NCI-H226 (cell line): ENCODE measurements at places on chromosomes 16 and 17.

GRCh38 chr16:78102122-78102660 is 2.7 kb downstream of the WWOX start:
- no peak for DNase-seq

- DNase-seq = no peak
Measured at GRCh38 chr17:21149621-21150020, 22.9 kb downstream of the DHRS7B start.

DNA sequence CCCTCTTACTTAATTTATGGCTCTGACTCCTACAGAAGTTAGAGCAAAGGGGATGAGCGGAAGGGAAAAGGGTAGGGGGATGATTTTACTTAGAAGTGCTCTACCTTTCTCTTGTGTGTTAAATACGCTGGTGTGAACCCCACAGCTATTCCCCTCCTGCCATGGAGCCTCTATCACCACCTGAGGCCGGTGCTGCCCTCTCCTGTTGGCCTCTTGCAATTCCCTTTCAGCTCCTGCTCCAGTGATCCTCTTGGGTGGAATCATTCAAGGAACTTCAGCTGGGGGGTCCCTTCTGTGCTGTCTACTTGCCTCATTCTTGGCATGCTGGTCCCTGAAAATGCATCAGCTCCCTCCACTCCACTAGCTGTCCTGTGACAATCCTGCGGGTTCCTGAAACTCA is 41.8 kb upstream of the CDH8 start:
- no peak for DNase-seq

- peak; percentile 6 for DNase-seq
Measured at GRCh38 chr16:68539711-68540239, 684 bp downstream of the ZFP90 start.

DNA sequence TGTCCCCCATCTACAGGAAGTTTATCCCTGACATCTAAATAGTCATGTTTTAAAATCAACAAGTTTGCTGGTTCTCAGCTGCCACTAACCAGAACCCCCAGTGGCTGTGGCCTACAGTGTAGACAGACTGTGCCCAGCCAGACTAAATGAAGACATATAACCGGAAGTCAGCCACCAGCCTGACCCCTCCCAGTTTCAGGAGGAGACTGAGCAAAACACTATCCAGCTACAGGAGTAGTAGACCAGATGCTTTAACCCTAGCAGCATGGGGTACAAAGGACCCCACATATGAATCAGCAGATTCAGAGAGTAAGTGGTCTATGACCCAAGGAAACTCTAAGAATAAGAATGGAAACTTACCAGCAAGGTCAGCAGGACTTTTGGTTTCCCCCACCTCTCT is 83.4 kb downstream of the HIC1 start:
- no peak for DNase-seq

DNA sequence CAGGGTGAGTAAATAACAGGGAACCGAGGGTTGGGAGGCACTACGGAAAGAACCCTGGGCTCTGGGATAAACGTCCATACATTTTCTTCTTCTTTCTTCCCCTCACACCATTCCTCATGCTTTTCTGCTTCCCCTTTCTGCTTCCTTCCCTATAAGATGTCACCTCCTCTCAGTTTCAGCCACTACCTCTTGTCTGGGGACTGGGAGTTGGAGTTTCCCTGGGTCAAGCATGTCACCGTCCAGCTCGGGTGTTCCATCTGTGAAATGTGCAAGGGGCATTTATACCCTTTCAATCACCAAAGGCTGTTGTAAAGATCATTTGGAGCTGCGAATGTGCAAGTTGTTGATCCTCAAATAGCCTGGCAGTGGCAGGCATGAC is 17.5 kb upstream of the CCL22 start:
- DNase-seq = no peak

- DNase-seq = peak; percentile 55
Measured at GRCh38 chr16:85613604-85614337, 649 bp downstream of the GSE1 start.

DNA sequence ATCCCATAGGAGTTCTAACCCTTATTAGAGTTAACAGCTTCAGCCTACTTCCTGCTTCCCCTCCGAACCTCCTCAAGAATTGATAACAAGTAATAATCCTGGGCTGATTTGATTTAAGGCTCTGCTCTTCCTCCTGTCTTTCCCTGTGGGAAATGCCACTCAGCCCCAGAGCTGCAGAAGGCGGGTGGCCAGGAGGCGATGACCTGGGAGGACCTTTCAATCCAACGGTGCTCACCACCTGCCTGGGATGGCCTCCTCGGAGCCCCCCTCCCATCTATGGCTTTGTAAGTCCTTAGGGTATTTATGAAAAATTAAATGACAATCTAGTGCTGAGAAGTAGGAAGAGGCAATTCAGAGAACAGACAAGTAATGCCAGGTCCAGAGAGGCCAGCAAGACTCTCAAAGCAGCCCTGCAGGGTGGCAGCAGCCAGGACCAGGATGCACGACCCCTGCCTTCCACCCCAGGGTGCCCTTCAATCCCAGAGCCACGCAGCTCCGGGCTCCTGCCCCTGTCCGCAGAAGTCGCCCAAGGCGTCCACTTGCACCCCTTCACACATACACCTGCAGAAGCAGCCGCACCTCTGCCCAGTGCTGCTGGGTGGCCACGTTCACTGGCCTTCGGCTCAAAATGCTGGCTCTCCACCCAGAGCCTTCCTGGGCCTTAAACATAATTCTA is 34.3 kb downstream of the ABR start:
- no peak for DNase-seq

GRCh38 chr16:30626236-30626635 is 16.0 kb upstream of the ZNF689 start:
- no peak for DNase-seq

GRCh38 chr16:66478733-66479511 is 51.8 kb downstream of the BEAN1 start:
- peak; percentile 44 for DNase-seq

GRCh38 chr16:85999778-86000177 is 100.8 kb downstream of the IRF8 start:
- no peak for DNase-seq

- no peak for DNase-seq
Measured at GRCh38 chr16:86497551-86498021, 12.7 kb upstream of the FOXF1 start.

- DNase-seq = no peak
Measured at GRCh38 chr16:81558444-81559175, 114.0 kb downstream of the CMIP start.

- no peak for DNase-seq
Measured at GRCh38 chr17:81960130-81960958, 643 bp downstream of the NOTUM start.

GRCh38 chr16:77273815-77274214 is 74.6 kb downstream of the SYCE1L start:
- peak; percentile 11 for DNase-seq

DNA sequence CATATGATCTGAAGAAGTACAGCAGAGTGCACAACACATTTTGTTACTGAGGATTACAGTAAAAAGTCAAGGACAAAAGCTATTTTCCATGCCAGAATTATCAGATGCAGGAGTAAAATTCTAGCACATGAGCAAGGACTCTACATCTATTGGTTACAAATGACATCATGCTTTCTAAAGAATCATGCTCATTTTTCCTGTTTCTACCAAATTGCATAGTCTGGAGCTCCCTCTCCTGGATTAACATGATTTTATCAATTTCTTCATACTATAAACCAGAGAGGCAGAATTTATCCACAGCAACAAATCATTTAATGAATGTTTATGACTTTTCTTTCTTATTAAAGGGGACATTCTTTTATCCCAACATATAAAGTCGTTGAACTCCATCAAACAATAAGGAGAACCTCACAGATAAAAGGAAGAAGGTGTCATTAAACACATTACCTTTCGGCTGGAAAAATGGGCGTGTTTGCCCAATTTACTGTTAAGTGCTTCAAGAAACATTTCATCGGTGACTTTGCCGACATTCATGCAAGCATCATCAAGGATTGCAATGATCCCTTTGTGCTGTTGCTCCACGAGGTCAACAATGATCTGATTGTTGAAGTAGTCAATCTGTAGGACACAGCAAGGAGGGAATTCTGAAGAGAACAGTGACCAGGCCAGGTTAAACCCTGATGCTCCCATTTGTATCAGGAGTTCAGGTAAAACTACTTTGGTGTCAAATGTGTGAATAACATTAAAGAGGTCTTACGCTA is 121.7 kb downstream of the MYO1D start:
- peak; percentile 41 for DNase-seq

DNA sequence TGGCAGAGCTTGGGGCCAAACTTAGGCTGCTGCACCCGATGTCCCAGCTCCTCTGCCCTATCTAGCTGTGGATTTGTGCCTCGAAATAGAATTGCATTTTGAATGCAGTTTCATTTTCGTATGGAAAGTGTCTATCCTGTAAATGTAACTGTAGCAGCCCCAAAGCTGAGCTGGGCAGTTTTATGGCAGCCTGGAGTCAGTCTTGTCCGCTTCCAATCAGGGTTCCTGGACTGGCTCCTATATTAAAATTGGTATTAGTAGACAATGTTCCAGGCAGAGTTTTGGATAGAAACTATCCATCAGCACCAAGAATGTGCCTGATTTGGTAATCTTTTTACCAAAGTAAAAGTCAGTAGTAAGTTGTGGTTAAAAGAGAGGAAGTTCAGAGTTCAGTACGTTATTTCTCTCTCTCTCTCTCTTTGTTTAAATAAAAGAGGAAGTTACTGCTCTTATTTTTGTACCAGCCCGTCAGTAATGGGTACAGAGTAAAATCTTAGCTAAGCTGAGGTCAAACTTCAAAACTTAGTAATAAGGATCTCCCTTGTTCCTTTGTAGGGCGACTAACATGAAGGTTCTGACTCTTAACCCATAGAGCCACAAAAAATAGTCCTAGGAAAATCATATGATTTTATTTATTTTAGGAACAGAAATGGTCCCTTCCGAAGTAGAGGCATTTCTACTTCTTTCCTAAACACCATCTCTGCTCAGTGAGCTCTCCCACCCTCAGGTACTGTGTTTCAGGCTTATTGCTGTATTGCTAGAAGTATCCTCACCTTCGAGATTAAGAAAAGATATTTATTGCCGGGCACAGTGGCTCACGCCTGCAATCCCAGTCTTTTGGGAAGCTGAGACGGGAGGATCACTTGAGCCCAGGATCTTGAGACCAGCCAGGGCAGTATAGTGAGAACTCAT is 28.0 kb downstream of the PRKCB start:
- DNase-seq = no peak

DNA sequence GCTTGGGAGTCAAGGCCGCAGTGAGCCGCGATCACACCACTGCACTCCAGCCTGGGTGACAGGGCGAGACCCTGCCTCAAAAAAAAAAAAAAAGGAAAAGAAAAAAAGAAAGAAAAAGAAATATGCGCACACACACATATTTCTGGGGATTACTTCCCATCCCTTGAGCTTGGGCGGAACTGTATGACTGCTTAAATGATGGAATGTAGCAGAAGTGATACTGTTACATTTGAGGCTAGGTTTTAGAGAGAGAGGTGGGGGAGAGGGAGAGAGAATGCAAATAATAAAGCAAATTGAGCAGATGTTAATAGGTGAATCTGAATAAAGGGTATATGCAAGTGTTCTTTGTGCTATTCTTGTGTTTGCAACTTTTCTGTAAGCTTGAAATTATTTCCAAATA is 12.0 kb upstream of the USP32 start:
- DNase-seq = no peak

DNA sequence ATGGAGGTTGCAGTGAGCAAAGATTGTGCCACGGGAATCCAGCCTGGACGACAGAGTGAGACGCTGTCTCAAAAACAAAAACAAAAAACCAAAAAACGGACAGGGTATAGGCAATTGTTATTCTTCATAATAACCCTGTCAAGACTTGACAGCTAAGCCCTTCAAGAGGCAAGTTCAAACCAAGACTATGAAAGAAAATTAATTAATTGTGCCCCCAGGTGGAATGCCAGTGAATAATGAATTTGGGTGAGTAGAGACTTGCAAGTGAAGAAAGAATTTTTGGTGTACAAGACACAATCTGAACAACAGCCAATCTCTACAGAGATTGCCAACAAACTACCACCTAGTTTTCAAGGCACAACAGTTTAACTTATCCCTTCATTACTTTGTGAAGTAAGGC is 6.3 kb downstream of the RFWD3 start:
- no peak for DNase-seq

GRCh38 chr17:72087876-72088275 is 32.9 kb upstream of the SOX9 start:
- DNase-seq = no peak

DNA sequence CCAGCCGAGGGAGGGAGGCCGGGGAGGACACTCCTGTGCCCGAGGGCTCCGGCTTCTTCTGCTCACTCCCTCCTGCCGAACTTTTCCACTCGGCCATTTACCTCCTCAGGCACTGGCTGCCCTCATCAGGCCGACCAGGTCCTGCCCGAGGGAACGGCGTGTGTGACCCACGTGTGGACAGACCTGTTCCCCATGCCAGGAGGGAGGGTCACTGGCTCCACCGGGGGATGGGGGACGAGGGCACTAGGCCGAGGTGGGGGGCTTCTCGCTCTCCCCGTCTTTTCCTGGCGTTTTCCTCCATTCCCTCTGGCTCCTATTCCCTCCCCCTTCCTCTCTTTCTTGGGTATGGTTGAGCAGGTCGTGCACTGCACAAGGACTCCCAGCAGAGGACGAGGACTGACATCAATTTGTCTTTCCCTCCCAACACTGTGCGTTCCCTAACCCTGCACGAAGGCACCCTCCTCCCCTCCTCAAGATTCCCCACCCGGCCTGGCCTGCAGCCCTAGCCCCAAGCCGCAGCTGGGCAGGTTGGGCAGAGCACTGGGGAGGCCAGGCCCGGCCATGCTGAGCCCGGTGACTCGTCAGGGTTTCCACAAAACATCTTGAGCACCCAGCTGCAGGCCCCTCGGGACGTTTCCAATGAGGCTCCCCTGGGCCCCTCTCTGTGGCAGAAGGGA is 3.2 kb upstream of the IL17C start:
- DNase-seq = no peak

DNA sequence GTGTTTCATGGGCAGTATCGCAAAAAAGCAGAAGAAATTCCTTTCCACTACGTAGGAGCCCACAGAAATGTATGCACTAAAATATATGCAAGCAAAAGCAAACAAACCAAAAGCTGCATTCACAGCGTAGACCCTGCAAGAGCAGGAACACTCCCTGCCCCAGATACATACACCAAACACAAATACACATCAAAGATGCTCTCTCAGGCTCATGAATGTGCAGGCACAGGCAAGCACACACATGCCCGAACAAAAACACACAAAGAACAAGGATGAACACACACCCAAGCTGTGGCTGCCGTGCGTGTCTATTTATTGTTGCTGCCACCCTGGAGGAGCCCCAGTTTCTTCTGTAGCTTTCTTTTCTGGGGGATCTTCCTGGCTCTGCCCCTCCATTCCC is 1.7 kb downstream of the NUPR1 start:
- DNase-seq = no peak

GRCh38 chr16:14491861-14492529 is 138.1 kb downstream of the PARN start:
- DNase-seq = no peak

GRCh38 chr16:81170824-81171223 is 67.7 kb upstream of the BCO1 start:
- no peak for DNase-seq

DNA sequence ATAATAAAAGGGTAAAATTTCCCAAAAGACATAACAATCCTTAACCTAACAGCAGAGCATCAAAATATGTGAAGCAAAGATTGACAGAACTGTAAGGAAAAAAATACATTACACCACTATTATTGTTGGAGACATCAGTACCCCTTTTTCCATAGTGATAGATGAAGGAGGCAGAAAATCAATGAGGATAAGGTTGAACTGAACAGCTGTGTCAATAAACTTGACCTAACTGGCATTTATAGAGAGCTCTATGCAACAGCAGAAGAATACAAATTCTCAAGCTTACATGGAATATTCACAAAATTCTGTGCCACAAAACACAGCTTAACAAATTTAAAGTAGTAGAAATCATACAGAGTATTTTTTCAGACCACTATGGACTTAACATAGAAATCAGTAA is 195.0 kb upstream of the ELAC2 start:
- no peak for DNase-seq

- DNase-seq = no peak
Measured at GRCh38 chr16:69188236-69188549, 1.2 kb downstream of the SNTB2 start.
